ENCODE measurements at places on chromosomes 12 and 14.

DNA sequence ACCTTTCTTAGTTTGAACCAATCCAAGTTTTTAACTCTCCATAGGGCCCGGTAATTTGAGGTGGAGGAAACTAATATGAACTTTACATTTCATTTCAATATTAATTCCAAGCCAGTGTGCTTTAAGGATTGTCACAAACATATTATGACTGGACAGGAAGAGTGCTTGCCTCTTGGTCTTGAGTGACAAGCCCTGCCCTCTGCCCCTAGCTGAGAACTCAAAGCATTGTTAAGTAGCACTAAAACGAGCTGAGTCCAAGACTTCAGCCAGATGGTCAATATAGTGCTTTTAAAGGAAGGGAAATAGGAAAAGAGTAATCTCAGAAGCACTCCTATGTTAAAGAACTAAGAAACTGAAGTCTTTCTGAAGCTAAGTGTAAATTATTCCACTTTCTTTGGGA is 17.1 kb downstream of the TRMT5 start:
- DNase-seq: no peak

DNA sequence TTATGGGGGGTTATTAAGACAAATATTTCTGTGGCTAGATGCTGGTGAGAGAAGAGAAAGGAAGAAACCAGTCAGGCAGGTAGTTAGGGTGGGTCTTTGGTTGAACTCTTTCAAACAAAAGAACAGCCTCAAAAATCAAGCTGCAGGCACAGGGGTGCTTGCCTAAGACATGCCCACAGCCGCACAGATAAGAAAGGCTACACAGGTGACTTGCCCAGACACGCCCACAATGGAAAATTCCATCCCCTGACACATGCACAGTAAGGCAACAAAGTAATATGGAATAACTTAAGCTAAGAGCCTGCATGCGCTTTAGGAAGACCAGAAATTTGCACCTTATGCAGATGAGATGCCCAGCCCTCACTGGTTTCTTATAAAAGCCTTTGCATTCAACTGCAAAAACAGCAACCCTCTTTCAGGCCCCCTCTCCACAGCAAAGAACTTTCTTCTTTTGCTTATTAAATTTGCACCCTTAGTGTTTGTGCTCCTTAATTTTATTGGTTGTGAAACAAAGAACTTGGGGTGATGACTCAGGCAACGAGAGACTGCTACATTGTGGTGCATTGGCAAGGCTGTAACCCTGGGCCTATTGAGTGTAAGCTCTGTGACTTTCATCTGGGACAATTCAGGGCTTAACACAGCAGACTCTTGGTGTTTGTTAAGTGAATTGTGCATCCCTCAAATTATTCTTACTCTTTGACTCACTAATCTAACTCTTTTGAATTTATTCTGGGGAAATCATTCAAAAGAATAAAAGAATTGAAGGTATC is 149.4 kb downstream of the RPAP3 start:
- no peak for DNase-seq

DNA sequence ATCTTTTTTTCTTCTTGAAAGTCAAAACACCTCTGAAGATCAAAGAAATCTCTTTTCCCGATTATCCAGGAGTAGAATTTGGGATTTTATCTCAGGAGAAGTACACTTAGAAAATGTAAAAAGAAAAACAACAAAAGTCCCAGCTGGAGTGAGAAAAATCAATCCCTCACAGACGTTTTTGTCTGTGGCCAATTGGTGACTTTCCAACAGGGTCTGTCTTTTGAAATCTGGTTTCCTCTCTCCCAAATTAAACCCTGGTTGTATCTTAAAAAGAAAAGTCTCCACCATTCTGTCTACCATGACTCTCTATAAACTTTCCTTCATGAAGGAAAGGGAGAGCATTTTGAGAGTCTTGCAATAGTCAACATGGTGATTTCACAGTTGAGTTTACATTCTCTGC is 88.1 kb downstream of the DACT1 start:
- DNase-seq: no peak

DNA sequence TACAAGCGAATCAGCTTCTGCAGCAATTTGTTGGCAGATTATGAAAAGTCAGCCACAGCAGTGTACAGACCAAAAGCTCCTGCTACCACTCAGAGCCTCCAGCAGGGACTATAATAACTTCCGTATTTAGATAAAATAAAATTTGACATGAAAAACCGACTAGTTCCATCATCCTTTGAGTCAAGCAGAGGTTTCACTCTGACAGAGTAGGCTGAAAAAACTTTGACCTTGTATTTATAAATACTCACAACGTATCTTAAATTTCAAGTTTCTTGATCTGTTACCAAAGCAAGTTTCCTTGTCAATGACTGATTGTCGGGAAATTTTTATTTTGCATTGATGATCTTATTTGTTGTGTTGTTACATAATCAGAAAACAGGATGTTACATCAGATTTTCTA is 283.4 kb downstream of the DAD1 start:
- no peak for DNase-seq

DNA sequence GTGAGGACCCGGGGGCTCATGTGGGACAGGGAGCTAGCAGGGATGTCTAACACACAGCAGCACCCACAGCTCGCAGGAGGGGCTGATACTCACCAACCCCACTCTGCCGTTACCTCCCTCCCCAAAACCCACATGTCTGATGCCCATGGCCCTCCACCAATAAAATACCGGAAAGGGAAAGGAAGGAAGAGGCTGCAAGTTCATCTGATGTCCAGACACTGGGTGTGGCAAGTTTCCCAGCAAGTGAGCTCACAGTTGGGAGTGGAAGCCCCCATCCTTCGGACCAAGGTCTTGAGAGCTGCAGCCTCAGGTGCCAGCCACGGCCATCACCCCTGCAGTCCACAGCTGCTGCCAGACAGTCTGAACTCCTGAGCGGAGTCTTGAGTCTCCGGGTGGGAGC is 39.3 kb upstream of the DIO3 start:
- no peak for DNase-seq

- DNase-seq: no peak
Measured at GRCh38 chr12:107845980-107846659, 71.6 kb downstream of the ASCL4 start.

- no peak for DNase-seq
Measured at GRCh38 chr14:22155571-22155970, 433.5 kb downstream of the DAD1 start.

DNA sequence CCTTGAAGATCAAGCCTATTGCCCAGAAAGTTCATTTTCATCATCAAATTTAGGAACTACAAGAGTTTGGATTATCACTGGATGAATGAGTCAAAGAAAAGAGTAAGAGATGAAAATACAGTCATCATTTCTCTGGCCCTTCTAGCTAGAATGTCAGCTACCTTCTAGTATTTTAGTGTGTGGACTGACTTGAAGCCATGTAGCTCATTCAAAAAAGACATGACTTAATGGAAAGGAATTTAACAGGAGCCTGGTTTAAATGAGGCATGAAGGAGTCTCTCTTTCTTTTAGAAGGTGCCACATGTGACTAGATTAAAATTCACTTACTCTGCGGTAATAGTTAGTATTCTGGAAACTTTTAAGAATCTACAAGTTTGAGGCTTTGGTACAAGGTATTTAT is 7.1 kb downstream of the PTHLH start:
- no peak for DNase-seq

DNA sequence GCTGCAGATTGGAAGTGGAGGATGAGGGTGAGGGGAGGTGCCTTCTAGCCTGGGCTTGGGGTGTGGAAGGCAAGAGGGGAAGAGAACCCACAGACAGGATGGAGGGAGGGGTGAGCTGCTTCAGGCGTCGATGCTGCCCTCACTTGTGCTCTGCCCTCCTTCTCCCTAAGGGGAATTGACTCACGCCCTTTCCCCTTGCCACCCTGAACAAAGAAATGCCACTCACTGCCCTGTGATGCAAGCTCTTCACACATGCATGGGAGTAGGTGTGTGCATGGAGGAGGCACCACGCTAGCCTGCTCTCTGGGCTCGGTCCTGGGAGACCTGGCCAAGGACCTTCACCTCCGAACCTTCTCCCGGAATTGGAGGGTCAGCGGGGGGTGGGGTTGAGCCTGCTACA is 35.7 kb upstream of the PRMT8 start:
- DNase-seq: no peak

GRCh38 chr14:79514700-79515099 is 696.6 kb downstream of the DIO2 start:
- DNase-seq: peak; percentile 92

- peak; percentile 52 for DNase-seq
Measured at GRCh38 chr12:71469258-71469750, 29.7 kb downstream of the LGR5 start.

DNA sequence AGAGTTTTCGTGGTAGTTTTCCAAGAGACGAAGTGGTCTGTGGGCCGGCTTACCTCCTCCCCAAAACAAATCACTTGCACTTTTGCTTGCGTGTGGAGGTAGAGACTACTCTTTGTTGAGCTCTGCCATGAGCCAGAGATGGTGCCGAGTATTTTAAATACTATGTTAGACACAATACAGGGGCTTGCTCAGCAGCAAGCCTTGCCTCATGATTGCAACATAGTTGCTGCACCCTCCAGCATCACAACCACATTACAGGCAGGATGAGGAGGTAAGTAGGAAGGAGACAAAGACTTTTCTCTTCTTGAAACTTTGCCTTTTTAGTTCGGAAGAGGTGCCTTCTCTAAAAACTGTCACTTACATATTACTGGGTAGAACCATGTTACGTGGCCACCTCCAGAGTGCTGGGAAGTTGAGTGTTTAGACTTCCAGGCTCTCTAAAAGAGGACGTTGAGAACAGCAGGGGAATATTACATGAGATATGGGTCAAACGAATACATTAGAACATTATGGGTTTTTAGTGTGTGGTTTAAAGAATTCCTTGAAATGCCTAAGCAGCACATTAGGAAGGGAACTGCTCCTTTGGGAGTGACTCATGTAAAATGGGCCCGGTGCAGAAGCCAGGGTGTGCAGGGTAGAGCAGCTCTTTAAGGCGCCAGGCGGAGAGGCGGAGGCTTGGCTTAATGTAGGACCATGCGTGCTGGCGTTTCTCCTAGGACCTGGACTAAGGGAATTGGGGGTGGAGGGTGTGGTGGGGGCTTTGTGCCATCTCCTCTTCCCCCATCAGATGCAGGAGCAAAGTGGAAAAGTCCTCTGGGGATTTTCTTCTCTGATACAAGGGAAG is 110.6 kb upstream of the PRMT8 start:
- DNase-seq: no peak

- DNase-seq: peak; percentile 11
Measured at GRCh38 chr14:70098250-70098809, 90.4 kb downstream of the SLC8A3 start.

DNA sequence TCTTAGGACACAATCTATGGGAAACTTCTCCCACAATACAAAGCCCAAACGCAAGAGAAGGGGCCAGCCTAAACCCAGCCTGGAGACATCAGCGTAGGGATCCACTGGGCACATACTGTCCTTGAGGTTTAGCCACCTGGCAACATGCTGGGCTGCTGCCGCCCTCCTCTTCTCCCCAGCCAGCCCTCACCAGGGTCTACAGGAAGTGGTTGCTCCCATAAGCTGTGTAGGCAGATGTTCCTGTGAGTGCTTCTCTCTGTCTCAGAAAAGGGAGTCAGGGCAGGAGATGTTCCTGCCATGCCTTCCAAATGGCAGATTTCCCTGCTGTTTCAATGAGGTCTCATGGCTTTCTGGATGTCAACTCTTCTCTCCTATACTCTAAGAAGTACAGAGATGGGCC is 241.4 kb downstream of the PCNX1 start:
- DNase-seq: no peak

DNA sequence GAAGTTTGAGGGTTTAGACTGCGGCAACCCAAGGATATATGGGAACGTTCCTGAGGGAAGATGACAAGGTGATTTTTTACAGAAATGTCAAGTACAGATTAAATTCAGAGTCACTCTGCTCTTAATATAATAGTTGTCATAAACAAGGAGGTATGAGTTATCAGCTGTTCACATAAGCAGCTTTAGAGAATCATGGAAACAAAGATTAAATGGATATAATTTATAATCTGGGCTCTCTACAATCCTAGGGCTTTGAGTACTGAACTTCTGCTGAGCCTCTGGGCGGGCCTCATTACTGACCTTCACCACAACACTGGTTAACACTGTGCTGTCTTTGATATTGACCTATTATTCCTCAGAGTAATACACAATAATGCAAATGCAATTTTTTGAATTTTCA is 577.8 kb downstream of the RPS29 start:
- DNase-seq: no peak

DNA sequence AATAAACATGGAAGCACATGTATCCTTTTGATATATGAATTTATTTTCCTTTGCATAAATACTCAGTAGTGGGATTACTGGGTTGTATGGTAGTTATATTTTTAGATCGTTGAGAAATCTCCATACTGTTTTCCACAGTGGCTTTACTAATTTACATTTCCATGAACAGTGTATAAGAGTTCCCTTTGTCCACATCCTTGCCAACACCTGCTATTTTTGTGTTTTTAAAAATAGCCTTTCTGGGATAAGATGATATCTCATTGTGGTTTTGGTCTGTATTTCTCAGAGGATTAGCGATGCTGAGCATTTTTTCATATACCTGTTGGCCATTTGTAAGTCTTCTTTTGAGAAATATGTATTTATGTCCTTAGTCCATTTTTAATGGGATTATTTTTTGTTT is 329.2 kb upstream of the KITLG start:
- no peak for DNase-seq

GRCh38 chr14:81946375-81946774 is 412.7 kb upstream of the SEL1L start:
- DNase-seq: no peak

- DNase-seq: peak; percentile 16
Measured at GRCh38 chr14:51602310-51602709, 49.4 kb upstream of the FRMD6 start.

- no peak for DNase-seq
Measured at GRCh38 chr12:112527082-112527481, 108.3 kb downstream of the PTPN11 start.

GRCh38 chr14:103830511-103831270 is 16.7 kb downstream of the PPP1R13B start:
- DNase-seq: no peak

GRCh38 chr12:16972923-16973770 is 367.2 kb upstream of the LMO3 start:
- no peak for DNase-seq

GRCh38 chr14:61270714-61271113 is 10.4 kb downstream of the TMEM30B start:
- no peak for DNase-seq

DNA sequence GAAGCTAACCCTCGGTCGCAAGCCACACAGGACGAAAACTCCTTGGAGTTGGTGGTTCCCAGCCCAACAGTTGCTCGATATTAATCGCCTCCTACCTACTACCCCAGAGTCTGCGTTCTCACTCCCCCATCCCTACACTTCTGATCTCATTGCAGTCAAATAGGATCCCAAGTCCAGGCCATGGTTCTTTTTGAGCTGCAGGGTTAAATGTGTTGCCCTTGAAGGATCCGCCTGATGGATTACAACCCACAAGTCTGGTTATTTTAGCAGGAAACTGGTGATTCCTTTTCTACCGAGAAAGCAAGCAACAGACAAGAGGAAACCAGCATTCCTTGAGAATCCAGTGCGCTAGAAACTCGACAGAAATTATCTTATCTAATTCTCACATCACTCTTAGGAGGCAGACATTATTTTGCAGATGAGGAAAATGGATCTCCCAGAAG is 785 bp upstream of the NIN start:
- no peak for DNase-seq

- no peak for DNase-seq
Measured at GRCh38 chr14:99004112-99004511, 267.9 kb downstream of the BCL11B start.
